ENCODE measurements at places on chromosomes 16 and 17.

DNA sequence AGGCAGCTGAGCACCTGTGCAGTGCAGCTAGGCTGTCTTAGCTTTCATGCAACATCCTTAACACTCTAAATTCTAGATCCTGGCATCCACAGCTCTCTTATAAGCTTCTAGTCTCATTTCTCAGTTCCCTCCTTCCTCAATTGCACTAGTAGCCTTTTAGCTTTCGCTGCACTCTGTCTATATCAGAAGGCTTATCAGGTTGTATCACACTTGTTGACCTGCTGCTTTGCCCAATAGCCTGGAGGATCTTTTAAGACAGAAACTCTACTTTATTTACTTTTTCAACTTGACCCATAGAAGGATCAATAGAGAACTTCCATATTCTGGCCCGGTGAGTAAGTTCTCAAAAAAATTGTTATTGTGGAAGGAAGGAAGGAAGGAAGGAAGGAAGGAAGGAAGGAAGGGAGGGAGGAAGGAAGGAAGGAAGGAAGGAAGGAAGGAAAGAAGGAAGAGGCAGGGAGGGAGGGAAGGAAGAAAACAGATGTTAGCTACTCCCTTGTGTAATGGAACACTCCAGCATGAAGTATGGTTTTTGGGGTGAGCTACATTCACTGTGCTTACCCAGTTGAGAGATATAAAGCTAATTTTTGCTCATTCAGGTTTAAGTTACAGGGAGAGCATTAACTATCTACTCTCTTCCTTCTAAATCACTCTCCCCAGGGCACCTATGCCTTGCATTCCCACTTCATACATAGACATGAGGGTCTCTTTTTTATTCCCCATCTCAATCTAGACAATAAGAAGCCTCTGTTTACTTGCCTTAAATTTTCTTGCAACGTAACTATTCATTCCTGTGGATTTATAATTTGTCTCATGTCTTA is 361.1 kb downstream of the SHISA9 start:
- DNase-seq: no peak

- DNase-seq: no peak
Measured at GRCh38 chr16:47026492-47026891, 53.0 kb upstream of the DNAJA2 start.

GRCh38 chr17:45876539-45876938 is 17.8 kb upstream of the MAPT start:
- no peak for DNase-seq

GRCh38 chr17:41002814-41003213 is 3.1 kb upstream of the KRTAP3-2 start:
- no peak for DNase-seq

GRCh38 chr16:24491731-24492130 is 47.6 kb upstream of the RBBP6 start:
- no peak for DNase-seq

DNA sequence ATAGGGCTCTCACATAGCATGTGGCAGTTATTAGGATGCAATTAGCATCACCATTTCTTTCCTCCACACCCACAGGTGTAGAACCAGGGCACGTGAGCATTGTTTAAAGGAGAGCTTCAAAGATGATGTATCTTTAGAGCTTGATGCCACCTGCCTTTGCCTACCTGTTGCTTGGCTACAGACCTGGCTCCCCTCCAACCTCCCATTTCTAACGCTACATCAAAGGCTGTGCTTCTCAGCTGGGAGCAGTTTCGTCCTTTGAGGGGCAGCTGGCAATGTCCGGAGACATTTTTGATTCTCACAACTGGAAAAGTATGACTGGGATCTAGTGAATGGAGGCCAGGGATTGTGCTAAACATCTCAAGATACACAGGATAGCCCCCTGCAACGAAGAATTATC is 78.5 kb upstream of the CLEC3A start:
- no peak for DNase-seq

- DNase-seq: no peak
Measured at GRCh38 chr17:4241535-4241934, 22.2 kb downstream of the ANKFY1 start.

GRCh38 chr16:89201439-89202377 is 1.4 kb upstream of the SLC22A31 start:
- peak; percentile 96 for DNase-seq

DNA sequence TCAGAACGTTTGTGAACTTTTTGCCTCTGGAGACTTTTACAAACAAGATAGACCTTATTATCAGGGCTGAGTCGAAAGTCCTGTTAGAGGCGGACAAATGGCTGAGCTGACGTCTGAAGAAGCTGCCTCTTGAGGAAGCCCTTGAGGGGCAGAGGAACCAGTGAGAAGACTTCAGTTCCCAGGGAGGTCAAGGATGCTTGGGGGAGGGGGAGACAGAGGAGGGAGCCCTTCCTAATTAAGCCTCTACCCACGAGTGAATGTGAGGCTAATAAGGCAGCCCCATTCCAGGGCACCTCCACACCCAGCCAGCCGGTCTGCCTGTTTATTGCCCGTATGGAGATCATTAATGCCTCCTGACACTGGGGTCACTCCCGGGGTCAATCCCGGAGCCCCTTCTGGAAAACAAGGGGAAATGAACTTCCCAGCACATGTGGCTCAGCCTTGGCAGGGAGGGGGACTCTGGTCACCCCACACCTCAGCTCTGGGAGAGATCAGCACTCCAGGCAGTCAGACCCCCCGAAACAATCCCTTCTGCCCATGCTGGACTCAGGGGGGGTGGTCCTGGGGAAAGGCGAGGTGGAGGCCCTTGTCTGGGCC is 9.2 kb upstream of the TBX4 start:
- DNase-seq: no peak

GRCh38 chr17:61488878-61489718 is 36.9 kb downstream of the TBX4 start:
- DNase-seq: peak; percentile 45

- DNase-seq: no peak
Measured at GRCh38 chr17:51921500-51921899, 237.0 kb downstream of the CA10 start.

DNA sequence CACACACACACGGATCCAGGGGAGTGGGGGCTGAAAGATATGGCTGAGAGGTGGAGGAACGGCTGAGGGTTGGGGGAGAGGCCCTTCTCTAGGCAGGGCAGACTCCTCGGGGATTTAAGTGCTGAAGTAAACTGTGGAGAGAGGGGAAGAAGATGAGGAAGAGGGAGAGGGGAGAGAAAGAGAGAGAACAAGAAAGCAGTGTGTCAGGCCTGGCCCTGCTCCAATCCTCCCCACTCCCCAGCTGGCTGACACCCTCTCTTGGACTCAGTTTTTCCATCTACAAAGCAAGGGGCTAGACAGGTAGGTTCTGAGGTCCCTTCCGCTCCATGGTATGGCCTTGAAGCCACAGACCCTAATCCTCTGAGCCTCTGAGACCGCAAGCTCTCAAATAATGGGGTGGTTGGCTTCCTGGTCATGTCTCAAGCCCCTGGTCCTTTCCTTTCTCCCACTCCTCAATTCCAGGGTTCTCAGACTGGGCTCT is 2.0 kb downstream of the VAMP2 start:
- DNase-seq: no peak

- DNase-seq: peak; percentile 83
Measured at GRCh38 chr16:67528870-67529581, 397 bp downstream of the RIPOR1 start.

GRCh38 chr17:60086818-60087591 is 8.3 kb upstream of the HEATR6 start:
- DNase-seq: peak; percentile 36

DNA sequence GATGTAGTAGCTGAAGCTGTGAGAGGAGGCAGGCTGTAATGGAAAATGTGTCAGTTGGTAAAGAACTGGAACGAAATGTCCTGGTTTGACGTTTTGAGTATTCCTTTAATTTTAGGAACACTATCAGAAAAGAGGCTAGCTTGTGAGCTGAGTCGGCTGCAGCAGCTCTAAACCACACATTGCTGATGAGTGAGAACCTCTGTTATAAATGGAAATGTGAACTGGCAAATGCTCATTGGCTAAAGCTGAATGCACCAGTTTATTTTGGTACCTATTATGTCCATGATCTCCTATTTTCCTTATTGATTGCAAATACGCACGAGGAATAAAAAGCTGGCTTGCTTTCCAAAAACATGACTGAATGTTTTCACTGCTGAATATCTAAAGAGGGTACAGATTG is 11.0 kb upstream of the WIPI1 start:
- DNase-seq: no peak

DNA sequence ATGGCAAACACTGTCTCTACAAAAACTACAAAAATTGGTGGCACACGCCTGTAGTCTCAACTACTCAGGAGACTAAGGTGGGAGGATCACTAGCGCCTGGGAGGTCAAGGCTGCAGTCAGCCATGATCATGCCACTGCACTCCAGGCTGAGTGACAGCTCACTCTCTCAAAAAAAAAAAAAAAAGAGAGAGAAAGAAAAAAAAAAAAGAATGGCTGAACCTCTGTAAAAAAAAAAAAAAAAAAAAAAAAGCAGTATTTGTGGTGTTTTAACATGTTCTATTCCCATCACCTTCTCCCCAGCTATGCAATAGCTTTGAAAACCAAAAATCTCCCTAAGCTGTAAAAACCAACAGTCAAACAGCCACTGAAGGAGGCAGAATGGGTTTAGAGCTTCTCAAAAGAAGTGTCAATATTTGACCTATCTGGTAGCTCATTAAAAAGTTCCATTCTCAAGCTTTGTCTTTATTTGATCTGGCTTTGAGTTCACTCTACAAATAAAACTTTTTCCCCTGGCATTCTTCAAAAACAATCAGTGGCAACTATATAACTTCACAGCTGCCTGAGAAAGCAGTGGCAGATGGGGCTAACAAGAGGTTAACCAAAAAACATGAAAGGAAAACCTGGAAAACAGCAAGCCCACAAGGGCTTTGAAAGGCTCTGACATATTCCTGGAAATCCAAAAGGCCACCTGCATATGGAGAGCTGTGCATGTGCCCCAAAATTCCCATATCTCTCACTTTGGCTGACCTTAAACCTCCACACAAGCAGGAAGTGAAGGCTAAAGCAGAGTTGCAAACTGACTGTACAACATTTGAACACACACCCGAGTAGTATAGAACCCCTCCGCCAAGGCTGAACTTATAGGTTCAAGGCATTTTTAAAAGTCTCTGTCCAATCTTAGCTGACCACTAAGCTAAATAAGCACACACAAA is 36.0 kb downstream of the USP32 start:
- DNase-seq: no peak

- no peak for DNase-seq
Measured at GRCh38 chr16:82585675-82586074, 41.1 kb upstream of the CDH13 start.

GRCh38 chr16:46555951-46556350 is 65.2 kb downstream of the SHCBP1 start:
- no peak for DNase-seq

DNA sequence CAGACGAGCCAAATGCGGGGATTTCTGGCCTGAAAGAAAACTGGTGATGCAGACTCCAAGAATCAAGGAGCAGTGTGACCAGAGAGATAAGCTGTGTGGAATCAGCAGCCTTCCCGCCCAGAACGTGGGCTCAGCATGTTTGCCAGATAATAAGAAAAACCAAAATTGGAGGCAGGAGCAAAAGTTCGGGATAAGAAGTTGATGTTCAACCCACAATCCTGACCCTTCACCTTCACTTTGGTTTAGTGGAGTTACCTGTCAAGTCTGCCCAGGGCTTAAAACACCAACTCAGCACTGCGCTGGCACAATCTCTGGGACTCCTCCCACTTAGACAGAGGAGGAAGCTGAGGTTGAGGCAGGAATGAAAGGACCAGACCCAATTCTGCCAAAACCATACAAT is 3.1 kb downstream of the SLC43A2 start:
- no peak for DNase-seq

GRCh38 chr16:1044460-1045309 is 27.9 kb upstream of the SSTR5 start:
- no peak for DNase-seq

GRCh38 chr17:8696426-8696825 is 48.2 kb downstream of the CCDC42 start:
- DNase-seq: no peak

DNA sequence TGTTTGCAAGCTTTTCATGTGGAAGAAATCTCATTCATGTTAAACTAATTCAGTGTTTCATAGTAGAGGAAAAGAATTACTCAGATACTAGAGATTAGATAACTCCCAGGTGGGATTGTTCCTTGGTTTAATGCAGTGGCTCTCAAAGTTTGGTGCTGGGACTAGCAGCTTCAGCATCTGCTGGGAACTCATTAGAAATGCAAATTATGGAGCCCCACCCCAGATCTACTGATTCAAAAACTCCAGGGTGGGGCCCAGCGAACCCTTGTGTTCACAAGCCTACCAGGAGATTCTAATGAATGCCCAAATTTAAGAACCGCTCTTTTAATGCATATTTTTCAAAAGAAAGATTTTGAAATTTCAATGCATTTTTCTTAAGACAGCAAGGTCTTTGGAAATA is 253.4 kb upstream of the CNTNAP4 start:
- no peak for DNase-seq

DNA sequence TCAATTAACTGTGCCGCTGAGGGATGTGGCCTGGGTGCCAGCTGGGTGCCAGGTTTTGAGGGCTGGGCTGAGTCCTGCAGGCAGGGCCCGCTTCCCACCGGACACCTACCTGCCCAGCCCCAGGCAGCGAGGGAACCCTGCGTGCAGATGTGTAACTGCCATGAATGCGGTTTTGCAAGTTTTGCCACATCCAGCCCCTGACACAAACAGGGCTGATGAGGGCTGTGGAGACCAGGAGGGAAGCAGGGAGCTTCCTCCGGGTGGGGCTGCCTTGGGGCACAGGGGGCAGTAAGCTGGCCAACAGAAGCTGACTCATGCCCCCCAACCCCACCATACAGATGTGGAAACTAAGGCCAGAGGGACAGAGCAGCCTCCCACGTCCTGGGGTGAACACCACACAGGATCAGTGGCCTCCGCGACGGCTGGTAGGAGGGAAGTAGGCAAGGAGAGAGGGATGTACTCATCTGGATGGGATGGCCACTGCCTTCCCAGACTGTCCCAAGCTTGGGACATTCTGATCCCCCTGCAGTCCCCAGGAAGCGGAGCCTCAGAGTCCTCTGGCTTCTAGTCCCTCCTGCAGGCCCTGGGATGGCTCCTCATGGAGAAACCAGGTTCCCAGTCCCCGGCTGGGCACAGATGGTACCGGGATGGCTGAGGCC is 1.6 kb downstream of the UBALD1 start:
- no peak for DNase-seq

GRCh38 chr17:57810721-57811637 is 38.9 kb downstream of the MRPS23 start:
- peak; percentile 52 for DNase-seq

GRCh38 chr17:73480740-73481139 is 163.5 kb downstream of the SDK2 start:
- no peak for DNase-seq
